Esophagus mucosa (tissue), 1 donor: ENCODE measurements at places on chromosomes 6 and 20.

DNA sequence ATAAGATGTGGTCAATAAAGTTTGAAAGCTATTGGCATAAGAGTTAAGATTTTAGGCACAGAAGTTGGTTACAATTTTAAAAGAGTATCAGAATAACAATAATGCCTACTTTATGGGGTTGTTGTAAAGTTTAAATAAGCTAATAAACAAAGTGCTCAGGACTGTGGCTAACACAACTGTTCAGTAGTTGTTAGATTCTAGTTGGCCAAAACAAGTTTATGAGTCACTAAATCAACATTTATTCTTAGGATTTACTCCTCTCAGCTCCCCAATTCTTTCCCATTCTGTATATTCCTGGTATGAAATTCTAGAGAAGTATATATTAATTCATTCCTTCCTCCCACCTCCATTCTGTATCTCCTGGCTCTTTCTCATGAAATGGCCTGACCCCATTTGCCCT is 14.5 kb downstream of the RMND1 start:
- ATAC-seq, result no peak

DNA sequence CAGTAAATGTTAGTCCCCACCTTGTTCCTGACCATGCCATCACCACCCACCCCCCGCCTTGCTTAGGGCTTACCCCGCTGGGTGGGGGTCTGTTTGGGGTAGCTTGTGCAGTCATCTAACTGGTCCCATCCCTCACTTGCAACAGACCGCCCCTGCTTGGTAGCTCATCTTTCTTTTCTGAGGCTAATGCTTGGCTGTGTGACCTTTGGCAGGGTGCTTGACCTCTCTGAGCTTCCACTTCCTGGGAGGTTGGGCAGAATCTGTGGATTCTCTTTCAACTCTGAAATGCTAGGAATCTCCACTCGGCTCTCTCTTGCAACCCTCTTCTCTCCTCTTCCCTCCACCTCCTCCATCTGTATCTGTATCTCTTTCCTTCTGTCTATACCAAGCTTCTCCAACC is 70.4 kb downstream of the SLC2A10 start:
- ATAC-seq, result no peak

DNA sequence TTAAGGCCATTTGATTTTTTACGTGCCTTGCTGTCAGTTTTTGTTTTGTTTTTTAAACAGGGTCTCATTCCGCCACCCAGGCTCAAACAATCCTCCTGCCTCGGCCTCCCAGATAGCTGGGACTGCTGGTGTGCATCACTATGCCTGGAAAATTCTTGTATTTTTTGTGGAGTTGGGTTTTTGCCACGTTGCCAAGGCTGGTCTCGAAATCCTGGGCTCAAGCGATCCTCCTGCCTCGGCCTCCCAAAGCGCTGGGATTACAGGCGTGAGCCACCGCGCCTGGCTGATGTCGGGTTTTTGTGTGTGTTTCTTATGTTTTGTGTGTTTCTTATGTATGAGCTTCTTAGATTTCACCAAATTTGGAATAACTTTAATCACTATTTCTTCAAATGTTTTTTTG is 104.8 kb downstream of the TAF4 start:
- ATAC-seq, result no peak

DNA sequence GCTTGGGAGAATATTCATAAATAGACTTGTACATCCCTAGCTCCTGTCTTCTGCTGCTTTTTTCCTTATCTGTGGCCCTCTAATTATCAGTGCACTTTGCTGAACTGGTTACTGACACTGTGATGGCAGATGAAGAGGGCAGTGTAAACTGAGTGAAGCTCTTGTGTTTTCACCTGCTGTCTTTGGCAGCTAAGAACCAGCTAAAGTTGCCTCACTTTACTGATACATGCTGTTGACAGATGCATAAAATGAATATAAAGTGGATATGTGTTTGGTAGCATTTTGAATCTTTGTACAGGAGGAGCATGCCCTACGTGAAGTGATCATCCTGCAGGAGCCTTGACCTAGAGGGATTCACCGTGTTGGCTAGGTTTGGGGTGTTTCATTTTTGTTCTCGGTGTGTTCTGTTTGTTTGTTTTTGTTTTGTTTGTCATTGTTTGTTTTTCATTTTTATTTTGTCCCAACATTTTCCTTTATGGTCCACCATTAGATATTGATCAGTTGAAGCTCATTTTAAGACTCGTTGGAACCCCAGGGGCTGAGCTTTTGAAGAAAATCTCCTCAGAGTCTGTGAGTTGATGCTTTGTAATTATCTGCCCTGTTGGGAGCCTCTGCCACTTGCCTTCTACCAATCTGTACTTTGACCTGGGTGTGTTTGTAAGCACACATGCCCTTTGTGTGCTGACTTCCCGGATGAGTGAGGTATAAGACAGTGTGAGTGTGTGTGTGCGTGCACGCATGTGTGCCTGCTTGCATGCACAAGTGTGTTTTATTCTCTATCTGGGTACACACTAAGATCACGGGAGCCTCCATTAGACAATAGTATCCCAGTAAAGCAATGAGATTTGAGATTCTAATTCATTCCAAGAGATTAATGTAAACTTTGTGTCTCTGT is 34.6 kb upstream of the MAPK13 start:
- no peak for ATAC-seq

GRCh38 chr6:2497922-2498623 is 252.6 kb downstream of the MYLK4 start:
- ATAC-seq, result peak; percentile 78

GRCh38 chr6:15986027-15986629 is 142.8 kb upstream of the MYLIP start:
- ATAC-seq, result no peak

GRCh38 chr20:55616367-55616766 is 389.0 kb downstream of the CBLN4 start:
- no peak for ATAC-seq

DNA sequence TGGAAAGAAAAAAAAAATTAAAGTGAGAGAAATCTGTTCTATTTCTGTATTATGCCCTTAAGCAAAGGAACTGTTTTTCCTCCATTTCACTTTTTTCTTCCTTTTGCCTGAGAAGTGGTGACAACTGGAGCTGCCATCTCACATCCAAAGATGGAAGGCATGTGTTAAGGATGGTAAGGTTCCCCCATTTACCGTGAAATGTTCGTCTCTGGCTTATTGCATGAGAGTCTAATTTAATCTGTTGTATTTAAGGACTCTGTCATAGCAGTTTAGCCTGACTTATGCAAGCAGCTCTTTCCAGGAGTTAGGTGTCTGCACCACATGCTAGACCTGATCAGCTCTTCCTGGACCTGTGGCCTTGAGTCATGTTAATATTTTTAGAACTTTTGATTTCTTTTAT is 389.5 kb upstream of the MAP3K7 start:
- no peak for ATAC-seq

GRCh38 chr6:96923871-96924493 is 546 bp upstream of the KLHL32 start:
- ATAC-seq, result no peak

DNA sequence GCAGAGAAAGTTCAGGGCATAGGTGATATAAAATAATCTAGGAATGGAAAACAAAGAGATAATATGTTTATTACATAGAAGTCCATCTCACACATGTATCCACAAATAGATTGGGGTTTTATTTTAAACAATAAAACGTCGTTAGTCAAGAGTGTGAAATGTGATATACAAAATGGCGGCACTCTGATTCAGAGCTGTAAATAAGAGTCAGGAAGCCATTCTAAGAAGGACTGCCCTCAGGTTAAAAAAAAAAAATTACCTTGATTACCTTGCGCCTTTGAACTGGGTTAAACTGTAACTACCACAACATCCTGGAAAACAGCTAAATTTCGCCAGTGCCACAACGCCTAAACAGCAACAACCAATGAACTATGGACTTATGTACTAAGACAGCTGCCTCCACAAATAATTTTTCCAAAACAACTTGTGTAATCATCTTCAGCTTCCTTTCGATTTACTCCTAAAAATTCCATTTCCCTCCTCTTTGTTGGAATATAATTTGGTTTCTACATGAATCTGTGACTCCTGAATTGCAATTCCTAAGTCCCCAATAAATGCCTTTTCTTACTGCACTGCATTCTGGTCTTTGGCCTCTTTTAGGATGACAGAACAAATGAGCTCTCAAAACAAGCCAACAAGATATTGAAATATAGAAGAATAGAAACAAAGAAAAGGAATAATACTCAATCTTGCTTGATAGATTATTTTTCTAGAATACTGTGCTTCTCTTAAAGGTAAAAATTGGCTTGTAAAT is 1019.5 kb upstream of the MAP3K7 start:
- no peak for ATAC-seq

DNA sequence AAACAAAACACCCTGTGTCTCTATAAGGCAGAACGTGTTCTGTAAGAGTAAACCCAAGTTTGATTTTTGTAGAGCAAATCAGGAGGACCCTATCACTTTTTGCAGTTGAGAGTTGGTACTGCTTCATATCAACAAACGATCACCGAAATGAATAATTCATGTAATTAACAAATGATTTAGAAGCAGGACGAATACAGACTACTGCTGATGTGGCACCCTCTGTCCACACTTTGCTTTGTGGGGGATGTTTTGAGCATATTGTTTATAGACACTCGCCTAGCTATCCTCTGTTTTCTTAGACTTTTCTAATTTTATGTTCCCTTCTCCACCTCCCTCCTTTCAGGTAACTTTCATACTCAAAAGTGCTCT is 1.5 kb downstream of the CD2AP start:
- no peak for ATAC-seq

DNA sequence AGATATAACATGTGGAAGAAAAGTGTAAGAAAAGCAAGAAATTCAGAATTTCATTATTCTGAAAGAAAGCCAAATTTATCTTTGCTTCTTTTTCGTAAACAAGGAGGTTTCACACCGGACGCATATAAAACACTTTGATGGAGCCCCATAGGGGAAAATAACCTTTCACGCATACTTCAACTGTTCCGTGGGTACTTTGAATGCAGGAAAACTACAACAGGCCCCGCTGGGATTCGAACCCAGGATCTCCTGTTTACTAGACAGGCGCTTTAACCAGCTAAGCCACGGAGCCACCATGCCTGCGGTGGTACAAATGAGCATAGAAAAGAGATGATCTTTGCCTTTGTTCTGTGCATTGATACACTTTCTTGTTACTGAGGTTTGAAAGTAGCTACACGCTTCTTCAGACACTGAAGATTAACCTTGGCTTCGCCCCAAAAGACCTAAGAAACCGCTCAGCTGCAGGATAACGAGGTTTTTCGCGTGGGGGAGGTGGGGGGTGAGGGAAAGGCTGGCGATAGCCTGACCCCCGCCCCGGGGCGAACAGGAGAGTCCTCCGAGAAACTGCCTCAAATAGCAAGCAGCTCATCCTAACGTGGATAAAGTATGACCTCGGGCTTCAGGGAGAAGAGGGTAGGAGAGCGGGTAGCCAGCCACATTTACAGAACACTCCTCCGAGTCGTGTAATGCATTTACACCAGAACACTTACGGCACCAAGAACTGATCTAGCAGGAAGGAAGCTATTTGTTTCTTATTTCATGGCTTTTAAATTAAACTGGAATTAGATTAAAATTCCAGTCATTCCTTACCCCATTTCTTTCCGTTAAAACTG is 5.3 kb upstream of the HMGN4 start:
- peak; percentile 62 for ATAC-seq

DNA sequence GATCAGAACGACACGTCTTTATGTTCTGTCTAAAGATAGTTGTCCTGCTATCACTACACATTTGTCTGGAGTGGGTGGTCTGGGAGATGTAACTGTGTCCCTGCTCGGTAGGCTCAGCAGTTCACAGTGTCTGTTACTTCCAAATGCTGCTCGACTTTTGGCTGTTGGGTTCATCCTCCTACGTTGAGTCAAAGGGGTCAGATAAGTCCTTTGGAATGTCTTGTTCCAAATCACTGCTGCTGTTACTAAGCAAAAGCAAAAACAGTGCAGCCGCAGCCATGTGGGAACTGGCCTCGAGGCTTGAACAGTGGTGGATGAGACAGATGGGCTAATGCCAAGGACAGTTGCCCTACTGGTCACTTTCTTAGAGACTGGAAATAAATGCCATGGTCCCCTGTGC is 272.2 kb upstream of the MAP3K7 start:
- no peak for ATAC-seq

DNA sequence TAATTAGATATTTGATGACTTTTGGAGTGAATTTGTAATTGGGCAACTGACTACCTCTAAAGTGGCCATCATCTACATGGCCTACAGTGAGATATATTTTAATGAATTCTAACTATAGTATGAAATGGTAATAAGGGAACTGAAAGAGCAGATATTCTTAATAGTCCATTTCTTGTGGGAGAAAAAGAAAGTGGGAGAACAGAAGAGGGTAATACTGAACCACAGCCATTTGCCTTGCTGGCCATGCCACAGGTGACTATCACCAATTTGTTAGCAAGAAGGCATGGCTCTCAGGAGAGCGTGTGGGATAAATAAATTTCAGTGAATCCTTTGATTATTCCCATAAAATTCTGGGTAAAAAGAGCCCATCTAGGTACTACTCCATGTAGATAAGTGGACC is 1074.0 kb upstream of the MAP3K7 start:
- ATAC-seq, result no peak

DNA sequence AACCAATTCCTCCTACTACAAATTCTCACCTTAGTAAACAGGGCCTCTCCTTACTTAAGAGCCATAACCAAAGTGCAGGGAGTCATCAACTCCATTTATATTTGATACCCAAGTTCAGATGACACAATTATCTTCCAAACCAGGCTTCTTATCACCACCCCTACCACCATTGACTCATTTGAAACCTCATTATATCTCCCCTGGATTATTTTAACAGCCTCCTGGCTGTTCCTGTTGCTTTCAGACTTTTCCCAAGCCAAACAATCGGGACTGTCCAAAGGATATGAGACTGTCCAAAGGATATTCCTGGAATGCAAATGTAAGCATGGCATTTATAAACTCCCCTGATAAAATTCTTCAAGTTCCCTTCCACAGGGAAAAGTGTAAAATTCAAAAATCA is 394.3 kb downstream of the MAFB start:
- ATAC-seq, result no peak

DNA sequence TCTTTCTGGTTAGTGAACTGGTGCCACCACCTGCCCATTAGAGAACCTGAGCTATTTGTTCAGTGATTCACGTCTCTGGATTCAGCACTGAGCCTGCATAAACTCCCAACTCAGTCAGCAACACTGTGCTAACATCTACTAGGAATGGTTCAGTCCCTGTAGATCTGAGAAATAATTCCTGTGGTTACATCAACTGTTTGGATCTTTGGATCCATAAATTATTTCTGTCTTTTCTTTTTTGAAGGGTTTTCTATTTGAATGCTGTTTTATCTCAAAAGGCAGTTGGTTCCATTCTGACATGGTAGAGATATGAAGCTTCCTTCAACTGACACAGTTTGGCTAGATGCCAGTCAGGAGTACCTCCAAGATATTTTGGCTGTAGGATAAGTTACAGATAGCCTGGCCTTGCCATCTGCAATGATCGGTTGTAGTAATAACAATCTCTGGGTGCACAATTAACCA is 125.9 kb downstream of the TRMT11 start:
- ATAC-seq, result peak; percentile 49
